ENCODE measurements at places on chromosomes 5 and 9.

GRCh38 chr5:177455036-177455660 lies 8.5 kb downstream of the PRR7 start:
- DNase-seq = peak; percentile 63

DNA sequence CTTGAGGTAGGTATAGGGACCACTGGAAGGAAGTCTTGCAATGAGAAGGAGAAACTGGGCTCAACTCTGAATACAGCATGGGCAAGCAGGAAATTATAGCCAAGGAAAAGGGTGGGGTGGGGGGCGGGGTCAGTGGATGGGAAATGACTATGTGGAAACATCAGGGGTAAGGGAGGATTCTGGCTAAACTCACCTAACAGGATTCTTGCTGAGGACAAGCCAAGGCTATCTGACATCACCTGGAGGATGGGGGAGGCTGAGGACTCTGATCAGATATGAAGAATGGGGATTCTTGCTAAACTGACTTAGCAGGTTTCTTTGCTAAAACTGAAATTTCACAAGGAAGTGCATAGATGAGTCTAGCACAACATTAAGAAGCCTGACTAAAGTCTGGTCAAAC lies 40.8 kb downstream of the CTSL start:
- DNase-seq = no peak

- DNase-seq = no peak
Measured at GRCh38 chr5:154059039-154059430, 20.3 kb downstream of the MFAP3 start.

DNA sequence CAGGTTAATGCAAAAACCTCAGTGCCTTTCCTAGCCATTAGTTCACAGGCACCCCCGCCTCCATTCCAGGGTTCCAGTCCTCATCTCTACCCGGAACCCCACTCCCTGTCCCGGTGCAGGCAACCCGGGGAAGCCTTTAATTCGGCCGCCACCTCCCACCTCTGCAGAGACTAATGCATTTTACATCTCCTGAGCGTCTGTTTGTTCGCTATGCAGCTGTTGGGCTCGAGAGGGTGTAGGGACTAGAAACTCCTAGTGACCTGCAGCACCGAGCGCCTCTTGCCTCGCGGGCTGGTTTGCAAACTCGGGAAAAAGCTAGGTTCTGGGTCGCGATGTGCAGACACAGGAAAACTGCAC lies 3.6 kb downstream of the GDNF start:
- DNase-seq = no peak

DNA sequence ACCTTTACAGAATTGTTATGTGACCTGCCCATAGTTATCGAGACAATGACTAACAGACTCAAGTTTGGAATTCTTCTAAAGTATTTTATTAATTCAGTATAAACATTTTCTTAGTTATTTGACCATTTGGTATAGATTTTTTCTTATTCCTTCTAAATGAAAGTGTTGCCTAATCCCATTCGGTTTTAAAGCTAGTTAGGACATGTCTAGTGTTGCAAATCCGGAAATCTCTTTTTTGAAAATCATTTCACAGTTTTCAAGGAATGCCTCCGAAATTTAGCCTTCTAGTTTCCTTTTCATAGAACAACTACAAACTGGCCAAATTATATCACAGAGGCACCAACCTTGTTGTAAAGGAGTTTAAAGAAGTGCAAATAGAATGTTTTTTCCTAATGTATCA lies 171.8 kb downstream of the XRCC4 start:
- DNase-seq = no peak

- no peak for DNase-seq
Measured at GRCh38 chr5:156532921-156533320, 206.0 kb downstream of the SGCD start.
